Left renal cortex interstitium (tissue), 4 donors: ENCODE measurements at places on chromosomes 1 and 21.

DNA sequence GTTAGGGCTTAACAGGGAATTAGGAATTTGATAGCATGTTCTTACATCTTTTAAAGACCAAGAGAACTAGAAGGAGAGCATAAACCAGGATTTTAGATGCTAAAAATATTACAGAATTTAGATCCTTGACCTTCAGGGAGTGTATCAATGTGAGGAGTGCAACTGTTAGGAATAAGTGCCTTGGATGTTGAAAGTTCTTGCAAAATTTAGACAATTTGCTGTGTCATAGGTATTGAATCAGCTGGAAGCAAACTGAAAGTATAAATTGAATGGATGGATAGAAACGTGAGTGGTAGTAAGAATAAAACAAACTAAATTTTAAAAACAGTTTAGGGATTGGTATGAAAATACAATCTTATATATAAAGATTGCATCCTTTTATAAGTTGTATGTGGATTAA, 27.7 kb downstream of the PPP1R12B start:
- DNase-seq = no peak

DNA sequence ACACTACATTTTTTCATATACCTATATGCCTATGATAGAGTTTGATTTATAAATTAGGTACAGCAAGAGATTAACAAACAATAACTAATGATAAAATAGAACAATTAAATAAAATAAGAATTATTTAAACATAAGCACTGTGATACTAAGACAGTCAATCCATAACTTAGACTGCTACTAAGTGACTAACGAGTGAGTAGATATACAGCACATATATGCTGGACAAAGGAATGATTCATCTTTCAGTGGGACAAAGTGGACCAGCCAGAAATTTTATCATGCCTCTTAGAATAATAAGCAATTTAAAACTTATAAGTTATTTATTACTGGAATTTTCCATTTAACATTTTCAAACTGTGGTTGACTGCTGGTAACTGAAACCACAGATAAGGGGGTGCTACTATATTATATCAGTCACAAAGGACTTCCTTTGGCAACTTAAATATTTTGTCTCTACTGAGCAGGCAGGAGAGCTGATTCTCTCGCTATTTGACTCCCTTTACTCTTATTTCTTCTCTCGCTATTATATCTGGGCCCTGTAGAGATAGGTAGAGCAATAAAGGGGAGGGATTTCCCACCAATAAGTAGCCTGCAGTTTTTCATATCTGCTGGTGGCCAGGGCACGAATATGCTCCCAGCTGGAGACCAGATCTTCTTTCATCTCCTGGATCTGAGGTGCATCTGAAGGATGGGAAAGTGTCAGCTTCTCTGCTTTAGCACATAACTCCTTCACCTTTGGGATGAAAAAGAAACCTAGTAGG, 10.8 kb downstream of the SPTA1 start:
- no peak for DNase-seq

- DNase-seq = no peak
These were observed 4.3 kb upstream of the UBL4B start for GRCh38 chr1:110107867-110108469.

DNA sequence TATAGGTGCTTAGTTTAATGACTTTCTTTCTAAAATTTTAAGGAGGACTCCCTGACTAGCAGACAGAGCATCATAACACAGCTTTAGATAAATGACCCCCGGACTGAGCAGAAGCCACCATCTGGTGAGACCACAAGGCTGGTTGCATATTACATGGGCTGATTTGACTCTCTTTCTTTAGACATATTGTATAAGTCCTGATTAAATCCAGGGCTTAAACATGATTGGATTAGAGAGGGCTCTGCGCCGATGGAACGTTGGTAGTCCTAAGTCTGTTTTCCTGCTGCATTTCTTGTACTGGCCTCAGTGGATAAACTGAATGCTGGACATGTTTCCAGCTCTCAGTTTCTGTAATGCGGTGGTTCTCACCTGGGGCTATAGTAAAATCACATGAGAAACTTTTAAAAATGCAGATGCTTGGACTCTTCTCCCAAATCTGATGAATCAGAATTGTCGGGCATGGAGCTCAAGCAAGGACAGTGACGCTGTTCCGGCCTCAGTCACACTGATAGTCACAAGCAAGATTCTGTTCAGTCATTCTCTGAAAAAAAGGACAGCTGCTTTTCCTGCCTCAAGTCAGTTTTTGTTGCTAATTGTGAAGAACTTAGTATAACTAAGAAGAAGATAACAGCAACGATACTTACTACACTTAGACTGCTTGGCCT, 16.6 kb downstream of the DDI2 start:
- DNase-seq = no peak

DNA sequence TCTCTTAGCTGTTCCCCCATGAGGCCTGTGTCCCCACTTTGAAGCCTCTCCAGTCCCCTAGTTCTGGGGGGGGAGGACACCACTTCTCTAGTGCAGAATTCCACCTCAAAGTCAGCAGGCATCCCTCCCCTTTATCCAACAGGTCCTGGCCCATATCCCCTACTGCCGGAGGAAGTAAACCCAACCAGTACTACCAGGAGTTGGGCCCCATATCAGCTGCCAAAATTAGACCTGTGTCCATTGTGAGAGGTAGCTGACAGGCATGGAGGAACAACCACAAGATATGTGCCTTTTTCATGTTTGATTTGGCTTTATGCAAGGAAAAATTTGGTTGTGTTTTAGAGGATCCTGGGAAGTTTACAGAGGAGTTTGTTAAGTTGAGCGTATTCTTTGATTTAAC, 22.1 kb upstream of the SLC6A9 start:
- no peak for DNase-seq

DNA sequence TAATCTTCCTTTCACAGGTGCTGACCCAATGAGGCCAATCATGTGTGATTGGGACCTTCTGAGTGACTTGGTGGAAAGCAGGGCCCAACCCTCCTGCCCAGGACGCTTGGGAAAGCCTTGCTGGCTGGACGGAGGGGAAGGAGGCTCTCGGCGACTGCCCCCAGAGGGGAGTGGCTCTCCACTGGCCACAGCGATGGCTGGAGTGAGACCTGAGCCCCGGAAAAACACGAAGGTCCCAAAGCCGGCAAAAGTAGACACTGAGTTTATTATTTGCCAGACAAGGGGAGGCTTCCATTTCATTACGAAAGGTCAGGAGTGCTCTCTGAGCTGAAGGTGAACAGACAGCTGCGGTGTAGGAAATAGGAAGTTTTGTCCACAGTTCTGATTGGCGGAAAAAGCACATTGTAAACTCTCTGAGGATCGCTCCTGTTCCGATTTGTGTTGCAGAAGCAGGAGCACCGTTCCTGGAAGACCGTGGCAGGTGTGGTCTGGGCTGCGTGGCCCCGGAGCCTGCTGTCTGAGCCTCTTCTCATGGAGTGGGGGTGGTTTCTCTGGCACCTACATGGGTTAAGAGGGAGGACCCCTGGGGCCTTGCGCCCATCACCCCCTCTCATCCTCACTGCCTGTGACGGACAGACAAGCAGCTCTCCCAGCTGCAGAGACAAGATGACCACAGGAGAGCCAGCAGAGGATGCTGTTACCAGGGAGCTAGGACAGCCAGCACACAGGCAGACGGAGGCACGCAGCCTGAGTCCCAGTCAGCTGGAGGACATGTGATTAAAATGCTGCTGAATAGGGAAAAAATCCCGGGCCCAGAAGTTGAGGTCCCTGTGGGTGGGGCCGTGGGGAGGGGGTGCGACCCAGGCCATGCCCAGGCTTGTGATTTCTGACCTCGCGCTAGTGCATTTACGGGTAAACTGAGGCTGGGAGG, 41.5 kb downstream of the KRTAP10-1 start:
- DNase-seq = no peak

- no peak for DNase-seq
These were observed 91.6 kb upstream of the SAMD11 start for GRCh38 chr1:832136-832535.

DNA sequence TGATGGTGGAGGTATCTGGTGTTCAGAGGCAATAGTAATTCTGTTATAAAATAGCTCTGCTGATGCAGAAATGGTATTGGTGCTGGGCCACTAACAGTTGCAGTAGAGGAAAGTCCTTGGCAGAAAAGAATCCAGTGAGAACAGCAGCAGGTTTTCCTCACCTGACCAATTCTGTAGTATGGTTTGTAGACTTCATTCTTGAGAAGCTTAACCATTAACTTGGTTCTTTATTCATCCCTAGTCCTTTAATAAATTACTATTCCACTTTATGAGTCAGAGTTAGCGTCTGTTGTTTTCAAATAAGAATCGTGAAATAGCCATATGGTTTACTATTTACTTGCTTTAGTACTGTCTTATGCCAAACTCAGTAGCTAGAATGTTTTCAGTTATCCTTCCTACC, 128.5 kb upstream of the SERTAD4 start:
- DNase-seq = no peak

DNA sequence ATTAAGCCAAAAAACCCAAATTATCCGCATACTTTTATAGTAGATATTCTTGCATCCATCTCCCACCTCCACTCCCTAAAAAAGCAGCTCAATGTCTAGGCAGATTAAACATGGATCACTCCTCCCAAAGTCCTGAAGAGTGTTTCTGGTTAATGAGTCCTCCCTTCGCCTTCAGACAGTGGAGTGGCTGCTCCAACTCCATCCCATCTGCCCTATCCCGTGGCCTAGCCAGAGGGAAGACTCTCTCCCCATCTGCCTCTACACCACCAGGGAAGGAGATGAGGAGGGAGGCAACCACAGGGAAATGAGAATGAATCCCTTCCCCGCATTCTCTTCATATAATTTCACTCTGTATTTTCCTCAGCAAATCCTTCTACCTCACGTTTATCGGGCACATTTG, 103.8 kb downstream of the SLC45A1 start:
- no peak for DNase-seq

- DNase-seq = no peak
These were observed 9.7 kb upstream of the LHX8 start for GRCh38 chr1:75124510-75124909.

GRCh38 chr1:3657096-3657475, 4.8 kb downstream of the TP73 start:
- DNase-seq = no peak

- no peak for DNase-seq
These were observed 23.1 kb upstream of the DNAH14 start for GRCh38 chr1:224906340-224906739.

DNA sequence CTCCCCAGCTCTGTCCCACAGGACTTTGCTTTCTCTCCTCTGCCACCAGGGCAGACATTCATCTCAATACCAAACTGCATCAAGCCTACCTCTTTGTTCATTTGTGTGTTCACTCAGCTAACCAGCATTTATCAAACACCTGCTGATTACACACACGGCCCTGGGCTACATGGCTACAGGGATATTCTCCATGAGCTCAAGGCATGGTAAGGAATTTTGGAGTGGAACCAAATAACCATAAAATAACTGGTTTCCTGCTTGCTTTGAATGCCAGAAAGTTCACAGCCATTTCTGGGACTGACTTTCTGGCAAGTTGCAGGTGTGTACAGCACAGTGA, 54.6 kb downstream of the LDLRAD2 start:
- DNase-seq = no peak

- DNase-seq = no peak
These were observed 31.0 kb upstream of the IL10 start for GRCh38 chr1:206803221-206803730.

- DNase-seq = no peak
These were observed 341.5 kb downstream of the VAV3 start for GRCh38 chr1:107623431-107623830.

- DNase-seq = no peak
These were observed 22.0 kb upstream of the BATF3 start for GRCh38 chr1:212721388-212722247.

DNA sequence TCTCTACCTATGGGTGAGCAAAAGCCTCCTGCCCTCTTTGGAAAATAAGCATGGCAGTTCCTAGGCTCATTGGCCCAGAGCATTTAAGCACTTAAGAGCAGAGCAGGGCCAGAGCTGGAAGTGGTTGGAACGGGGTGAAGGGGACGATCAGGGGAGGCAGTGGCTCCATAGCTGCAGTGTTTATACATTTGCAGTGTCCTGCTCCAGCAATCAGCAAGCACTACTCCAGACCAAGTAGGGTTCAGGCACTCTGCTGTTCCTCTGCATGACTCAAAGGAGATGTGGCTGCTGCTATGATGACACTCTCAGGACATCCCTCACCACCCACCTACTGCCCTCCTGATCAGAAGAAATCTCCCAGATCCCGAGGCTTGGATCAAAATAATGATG, 55.0 kb downstream of the TRABD2B start:
- DNase-seq = no peak

- DNase-seq = no peak
These were observed 5.7 kb downstream of the TRIM46 start for GRCh38 chr1:155179112-155180031.

GRCh38 chr1:38046333-38046883, at the start of gene POU3F1:
Gene POU3F1 (minus strand): TSS chr1:38046793. CDS start chr1:38046743, 50 bp downstream.
- no peak for DNase-seq

GRCh38 chr1:7383671-7384520, 387.2 kb upstream of the VAMP3 start:
- DNase-seq = no peak

DNA sequence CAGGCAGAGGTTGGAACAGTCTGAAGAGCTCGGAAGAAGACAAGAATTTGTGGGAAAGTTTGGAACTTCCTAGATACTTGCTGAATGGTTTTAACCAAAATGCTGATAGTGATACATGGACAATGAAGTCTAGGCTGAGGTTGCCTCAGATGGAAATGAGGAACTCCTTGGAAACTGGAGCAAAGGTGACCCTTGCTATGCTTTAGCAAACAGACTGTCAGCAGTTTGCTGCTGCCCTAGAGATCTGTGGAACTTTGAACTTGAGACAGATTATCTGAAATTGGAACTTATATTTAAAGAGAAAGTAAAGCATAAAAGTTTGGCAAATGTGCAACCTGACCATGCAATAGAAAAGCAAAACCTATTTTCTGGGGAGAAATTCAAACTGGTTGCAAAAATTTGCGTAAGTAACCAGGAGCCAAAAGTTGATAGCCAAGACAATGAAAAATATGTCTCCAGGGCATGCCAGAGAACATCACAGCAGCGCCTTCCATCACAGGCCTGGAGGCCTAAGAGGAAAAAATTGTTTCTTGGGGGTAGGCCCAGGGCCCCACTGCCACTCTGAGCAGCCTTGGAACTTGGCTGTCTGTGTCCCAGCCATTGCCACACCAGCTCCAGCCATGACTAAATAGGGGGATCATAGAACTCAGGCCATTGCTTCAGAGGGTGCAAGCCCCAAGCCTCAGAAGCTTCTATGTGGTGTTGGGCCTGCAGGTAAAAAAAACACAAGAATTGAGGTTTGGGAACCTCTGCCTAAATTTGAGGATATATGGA, 675.3 kb downstream of the LTN1 start:
- no peak for DNase-seq
